ENCODE measurements at places on chromosomes 7 and 10.

GRCh38 chr7:101589052-101589451, 40.0 kb downstream of the MYL10 start:
- no peak for DNase-seq

GRCh38 chr10:59887972-59888640, 18.2 kb downstream of the CCDC6 start:
- no peak for DNase-seq

- DNase-seq: no peak
Measured at GRCh38 chr10:22737587-22737986, 23.2 kb upstream of the PIP4K2A start.

DNA sequence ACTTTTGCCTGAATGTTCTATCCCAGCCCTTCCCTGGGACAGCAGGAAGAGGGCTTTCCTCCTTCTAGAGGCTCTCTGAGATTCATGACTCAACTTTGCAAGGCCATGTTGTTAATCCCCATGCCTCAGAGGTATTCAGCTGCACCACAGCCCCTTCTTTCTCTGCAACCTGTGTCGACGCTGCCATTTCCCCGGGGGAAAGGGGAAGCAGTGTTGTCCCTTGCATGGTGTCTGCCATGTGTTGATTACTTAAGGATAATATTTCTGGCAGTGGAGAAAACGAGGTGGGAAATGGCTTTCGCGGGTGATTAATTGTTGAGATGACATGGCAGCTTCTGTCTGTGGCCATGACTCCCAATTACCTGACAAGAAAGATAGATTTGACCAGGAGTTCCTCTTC, 133.1 kb downstream of the SORCS3 start:
- DNase-seq: no peak

- no peak for DNase-seq
Measured at GRCh38 chr10:42932735-42933447, 144.0 kb upstream of the RET start.

DNA sequence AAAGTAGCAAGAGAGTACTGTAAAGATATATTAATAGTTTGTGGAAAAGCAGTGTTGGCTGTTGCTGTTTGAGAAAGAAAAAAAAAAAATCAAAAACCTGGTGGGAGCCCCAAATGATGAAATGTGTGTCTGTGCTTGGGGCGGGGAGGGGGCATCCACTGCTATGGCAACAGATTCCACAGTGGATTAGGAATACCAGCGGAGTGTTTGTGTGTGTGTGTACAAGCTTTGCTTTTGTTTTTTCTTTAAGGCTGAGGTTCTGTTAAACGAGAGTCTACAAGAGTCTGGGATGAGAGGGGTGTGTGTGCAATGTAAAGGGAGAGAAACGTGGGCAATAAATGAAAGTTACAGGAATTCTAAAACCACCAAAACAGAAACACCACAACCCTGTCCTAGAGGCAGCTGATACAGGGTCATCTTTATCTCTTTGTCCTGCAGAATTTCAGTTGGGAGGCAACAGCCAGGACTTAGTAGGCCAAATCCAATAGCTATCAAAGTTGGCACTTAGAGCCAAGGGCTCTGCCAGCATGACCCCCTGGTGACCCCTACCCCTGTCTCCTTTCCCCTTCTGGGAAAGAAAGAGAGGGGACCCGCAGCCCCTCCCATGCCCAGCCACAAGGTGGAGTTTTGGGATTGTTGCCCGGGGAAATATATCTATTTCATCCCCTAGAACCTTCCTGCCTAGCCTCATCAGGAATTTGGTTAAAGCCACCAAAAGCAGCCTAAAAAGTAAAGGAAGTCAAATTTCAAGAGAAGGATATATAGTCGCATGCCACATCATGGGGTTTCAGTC, 85.4 kb downstream of the OSBPL3 start:
- no peak for DNase-seq

- DNase-seq: no peak
Measured at GRCh38 chr7:83613232-83613631, 35.7 kb downstream of the SEMA3E start.
